Right lobe of liver (tissue), 6 donors: ENCODE measurements at places on chromosomes 7 and 10. TPM values are rescaled to one million over a fixed set of nuclear protein-coding genes. Genes with fewer than 3 reads are reported as not detected.

- DNase-seq: no peak
These were observed 541.0 kb upstream of the FZD8 start for GRCh38 chr10:36183056-36183455.

DNA sequence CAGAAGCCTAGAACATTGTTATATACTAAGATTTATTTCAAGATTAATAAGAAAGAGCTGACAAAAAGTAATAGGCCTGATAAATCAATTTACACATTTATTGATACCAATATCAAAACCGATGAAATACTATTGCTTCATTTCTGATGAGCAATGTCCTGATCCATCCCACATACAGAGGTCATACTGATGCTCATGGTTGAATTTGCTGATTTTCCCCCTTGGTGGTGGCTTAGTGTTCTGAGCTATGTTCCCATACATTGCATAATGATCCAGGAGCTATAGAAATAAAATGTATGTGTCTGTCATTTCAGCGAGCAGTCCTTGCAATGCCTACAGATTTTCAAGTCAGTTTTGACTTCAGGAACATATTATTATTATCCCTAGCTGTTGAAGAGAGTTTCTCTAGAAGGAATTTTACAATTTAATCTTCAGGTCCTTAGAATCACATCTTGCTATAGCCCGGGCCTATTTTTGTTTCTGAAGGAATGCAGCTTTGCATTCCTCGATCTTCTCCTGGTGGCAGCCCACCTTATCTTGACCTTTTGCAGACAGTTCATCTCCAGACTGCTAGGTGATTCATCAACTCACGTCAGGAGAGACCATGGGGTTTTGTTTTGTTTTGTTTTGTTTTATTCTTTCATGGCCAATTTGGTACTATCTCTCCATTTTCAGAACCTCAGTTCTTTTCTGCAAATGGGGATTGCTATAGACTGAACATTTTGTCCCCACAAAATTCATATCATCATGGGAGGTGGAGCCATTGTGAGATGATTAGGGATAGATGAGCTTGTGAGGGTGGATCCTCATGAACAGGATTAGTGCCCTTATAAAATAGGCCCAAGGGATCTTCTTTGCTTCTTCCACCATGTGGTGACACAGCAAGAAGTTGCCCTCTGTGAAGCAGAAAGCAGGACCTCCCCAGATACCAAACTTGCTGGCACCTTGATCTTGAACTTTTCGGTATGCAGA is 465.6 kb upstream of the IGFBP3 start:
- DNase-seq: no peak

DNA sequence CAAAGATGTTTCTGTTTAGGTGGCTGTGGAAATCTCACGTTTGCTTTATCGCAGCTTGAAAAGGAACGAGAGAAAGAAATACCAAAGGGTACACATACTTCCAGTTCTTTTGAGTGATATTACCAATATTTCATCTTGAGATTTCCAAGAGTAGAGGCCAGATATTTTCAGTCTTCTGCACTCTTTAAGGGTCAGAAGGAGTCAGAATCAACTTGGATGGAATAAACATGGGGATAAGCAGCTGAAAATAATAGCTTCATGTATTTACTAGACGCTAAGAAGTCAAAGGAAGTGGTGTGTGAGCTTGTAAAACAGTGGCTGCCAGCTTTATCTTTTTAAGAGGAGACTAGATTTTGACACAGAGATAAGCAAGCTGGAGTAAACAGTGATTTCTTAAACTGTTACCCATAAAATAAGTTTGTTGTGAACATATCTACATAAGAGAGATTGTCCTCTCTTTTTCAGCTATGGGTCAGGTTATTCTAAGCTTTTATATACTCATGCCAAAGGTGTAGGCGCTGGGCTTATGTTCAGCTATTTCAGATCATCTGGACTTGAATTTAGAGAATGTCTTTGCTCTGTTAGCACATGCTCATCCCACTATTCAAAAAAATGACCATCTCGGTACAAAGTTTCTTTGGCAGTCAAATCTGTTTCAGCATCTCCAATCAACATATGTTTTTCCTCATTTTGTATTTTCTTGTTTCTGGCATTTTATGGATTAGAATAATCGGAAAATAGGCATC is 170.8 kb upstream of the TCF7L2 start:
- no peak for DNase-seq

Gene SSC4D
- 1.2 TPM for total RNA-seq
